ENCODE measurements at places on chromosomes 7 and 10.

- DNase-seq, result no peak
Measured at GRCh38 chr10:72932259-72933015, 22.2 kb downstream of the PLA2G12B start.

DNA sequence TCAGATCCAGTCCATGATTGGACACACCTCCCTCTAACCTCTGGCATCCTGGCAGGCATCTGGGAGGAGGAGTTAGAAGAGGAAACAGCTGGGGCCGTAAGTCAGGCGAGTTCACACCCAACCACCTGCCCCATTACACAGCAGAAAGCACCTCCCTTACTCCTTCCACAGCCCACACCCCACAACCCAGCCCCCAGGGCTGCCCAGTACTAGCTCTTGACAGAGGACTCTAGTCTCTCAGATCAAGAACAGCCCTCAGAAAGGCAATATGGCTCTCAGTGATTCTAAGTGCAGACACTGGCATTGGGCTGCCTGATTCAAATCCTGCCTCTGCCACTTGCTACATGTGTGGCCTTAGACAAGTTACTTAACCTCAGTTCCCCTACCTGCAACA is 34.1 kb downstream of the KCNMA1 start:
- peak; percentile 46 for DNase-seq

DNA sequence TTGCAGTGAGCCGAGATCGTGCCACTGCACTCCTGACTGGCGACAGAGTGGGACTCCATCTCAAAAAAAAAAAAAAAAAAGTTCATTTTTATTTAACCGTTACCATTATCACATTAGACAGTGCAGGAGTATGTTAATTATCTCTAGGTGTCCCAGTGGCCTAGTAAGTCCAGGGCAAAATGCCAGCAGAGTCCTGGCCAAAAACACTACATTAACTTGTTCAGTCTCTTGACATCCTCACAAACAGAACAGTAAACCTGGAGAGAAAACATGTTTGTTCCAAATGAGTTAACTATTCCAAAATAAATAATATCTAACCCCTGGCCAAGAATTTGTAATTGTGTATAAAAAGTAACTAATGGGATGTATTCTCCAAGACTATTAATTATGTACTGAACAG is 43.2 kb downstream of the PTPRZ1 start:
- DNase-seq, result no peak

GRCh38 chr10:451021-451471 is 238.4 kb downstream of the DIP2C start:
- DNase-seq, result no peak

DNA sequence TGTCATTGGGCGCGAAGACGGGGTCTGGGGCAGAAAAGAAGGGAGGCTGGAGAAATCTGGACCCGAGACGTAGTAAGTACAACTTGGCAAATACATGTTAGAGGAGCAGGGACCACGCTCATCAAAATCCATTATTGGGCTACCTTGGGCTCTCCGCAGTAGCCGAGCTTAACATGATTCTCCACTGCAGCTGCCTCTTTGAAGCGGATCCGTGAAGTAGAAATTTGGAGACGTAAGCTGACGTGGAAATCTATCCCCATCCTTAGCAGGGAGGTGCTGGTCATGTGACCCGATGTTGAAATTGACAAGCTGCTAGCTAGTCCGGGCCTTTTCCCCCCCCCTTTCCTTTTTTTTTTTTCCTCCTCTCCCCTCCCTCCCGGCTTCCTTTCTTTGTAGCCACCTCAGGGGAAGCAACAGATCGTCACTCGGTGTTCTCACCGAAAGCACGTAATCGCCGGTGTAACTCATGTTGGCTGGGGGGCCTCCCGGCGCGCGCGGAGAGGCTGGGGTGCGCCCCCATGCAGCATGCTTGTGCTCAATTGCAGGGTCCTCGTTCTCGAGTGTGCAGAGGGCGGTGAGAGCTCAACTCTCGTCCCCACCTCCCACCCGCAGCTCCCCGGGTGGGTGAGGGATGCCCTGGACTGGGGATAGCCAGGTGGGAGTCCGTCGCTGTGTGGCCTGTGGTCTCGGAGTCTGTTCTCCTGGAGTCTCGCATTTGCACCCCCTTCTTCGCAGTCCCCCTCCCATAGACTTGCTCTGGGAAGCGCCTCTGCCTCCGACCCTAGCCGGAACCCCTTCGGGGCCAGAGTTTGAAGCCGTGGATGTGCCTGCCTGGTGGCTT is at the start of gene HOXA11:
Gene HOXA11 (minus strand): TSS at position 220 of the 841 bp plus-strand sequence. CDS start 88 bp downstream, at position 132.
- peak; percentile 85 for DNase-seq

- DNase-seq, result no peak
Measured at GRCh38 chr10:43619368-43619767, 13.1 kb downstream of the ZNF485 start.

DNA sequence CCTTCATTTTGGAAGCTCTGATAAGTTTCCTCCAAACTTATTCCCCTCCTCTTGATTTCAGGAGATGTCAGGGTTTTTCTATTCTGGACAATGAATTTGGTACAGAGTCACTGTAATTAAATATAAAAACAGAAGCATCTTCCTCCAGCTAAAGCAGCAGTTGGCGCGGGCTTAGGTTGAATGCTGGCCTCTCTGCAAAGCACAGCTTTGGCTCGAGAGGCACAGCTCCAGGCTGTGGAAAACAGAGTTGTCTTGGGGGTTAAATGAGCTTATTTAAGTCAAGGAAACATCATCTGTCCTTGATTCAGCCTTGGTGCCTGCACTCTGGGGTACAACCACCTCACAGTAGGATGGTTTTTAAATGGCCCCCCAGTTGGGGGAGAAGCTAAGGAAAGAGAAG is 35.0 kb upstream of the PDCD4 start:
- DNase-seq, result peak; percentile 67

DNA sequence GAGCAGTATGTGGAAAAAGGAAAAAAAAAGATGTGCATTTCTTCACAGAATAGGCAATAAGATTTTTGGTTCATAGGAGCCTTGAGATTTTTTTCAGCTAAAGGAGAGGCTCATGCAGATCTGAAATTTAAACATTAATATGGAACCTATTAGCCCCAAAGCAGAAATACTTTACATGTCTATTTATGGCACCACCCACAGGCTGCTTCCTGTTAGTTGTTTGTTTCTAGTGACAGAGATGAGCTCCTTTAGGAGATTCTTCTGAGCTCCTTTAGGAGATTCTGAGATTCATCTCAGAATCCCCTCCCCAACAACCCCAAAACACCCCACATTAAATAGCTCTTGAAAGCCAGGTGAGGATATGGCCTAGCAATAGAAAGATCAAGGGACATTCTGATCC is 27.9 kb upstream of the HPS1 start:
- no peak for DNase-seq

DNA sequence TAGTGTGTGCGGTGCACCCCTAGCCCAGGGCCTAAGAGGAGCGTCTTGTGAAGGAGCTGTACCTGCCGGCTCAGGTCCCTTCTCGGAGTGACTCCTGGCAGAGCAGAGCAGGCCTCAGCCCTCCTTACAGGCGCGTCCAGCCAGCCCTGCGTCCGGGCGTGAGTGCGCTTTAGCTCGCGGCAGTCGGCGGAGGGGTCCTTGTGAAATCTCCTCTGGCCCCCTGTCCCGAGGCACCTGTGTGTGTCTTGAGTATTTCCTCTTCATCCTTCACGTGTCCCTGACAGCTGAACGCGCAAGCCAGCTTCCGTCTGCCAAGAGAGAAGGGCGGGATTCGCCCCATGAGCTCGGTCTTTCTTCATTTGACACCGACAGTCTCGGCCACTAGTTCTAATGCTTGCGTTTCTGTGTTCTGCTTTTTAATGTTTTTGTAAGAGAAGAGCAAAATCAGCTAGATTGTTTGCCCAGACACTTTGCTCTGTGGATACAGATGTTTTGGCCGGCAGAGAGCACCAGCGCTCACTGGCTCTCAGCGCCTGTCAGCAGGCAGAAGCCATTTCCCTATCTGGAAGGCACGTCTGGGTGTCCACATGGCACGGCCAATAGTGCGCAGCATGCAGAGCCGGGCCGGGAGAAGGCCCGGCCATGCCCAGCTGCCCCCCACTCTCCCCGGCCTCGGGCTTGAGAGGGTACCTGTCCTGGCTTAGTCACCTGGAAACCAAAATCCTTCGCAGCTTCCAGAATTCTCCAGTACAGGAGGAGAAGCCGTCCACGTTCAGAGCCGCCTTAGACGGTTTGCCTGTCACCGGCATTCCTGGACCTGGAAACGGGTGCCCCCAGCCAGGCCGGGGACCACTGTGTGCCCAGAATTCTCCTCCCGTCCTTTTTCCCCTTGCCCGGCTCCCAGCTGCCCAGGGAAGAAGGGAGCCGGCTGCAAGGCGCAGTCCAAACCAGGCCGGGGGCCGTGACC is 7.0 kb downstream of the GET4 start:
- no peak for DNase-seq

DNA sequence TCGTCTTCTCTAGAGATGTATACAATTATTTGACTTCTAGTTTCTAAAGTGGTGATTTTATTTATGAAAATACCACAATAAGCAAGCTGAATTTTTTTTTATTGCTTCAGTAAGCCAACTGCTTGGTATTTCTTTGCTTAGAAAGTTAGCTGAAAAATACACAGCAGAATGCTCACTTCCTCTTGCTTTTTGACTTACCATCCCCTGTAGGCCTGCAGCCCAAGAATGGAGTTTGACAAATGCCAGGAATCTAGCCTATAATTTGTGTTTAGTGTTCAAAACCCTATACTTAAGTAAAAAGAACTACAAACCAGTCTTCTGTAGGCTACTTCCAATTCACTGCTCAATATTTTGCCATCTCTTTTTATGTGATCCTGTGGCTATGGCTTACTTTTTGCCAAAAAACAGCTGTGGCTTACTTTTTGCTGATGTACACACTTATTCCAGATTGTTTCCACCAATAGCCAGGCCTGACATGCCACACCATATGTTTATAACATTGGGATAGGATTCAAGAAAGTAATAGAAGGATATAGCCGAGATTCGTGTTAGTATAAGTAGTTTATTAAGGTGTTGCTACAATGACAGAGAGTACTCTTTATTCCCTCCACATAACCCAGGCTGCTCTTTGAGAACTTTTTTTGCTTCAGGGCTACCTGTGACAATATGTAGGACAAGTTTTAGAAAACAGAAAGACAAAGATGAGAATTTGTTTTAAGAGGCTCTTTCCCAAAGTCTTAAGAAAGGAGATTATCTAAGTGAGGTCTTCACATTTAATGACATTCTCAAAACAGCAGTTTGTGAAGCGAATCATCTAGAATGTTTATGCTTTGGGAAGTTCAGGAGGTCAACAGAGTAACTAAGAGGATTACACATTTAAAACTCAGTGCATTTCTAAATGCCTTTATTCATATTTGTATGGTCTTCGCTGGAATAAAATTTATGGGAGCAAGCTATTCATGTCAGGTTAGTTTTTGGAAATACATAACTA is 263.9 kb upstream of the FZD1 start:
- DNase-seq, result peak; percentile 39

GRCh38 chr10:97771913-97772823 is at the start of gene SFRP5:
SFRP5 (minus strand) TSS chr10:97771999; CDS start chr10:97771833, 166 bp downstream.
- no peak for DNase-seq

DNA sequence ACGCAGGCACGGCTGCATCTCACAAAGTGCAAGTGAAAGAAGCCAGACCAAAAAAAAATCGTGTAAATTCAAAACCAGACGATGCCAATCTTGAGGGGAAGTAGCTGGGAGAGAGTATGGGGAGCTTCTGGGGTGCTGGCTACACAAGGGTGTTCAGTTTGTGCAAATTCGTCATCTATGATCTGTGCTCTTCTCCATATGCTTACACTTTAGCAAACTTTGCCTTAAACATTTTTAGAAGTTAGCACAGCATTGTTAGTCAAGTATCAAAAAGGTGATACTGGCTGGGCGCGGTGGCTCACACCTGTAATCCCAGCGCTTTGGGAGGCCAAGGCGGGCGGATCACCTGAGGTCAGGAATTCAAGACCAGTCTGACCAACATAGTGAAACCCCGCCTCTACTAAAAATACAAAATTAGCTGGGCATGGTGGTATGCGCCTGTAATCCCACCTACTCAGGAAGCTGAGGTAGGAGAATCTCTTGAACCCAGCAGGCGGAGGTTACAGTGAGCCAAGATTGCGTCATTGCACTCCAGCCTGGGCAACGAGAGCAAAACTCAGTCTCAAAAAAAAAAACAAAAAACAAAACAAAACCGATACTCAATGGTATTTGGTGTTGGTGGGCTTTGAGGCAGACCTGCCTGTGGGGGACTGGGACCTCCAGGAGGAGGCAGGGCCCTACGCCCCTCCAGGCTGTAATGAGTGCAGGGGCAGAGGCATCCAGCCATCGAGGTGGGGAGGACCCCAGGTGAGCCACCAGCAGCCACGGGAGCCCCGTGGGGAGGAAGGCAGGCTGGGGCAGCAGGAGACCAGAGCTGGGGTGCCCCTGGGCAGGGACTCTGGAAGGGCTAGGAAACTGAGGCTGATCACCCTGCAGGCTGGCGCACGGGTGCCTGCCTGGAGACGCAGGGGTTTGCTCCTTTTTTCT is 150.0 kb downstream of the PRKAG2 start:
- no peak for DNase-seq

GRCh38 chr10:43190775-43191174 is 52.5 kb downstream of the CSGALNACT2 start:
- DNase-seq, result no peak

DNA sequence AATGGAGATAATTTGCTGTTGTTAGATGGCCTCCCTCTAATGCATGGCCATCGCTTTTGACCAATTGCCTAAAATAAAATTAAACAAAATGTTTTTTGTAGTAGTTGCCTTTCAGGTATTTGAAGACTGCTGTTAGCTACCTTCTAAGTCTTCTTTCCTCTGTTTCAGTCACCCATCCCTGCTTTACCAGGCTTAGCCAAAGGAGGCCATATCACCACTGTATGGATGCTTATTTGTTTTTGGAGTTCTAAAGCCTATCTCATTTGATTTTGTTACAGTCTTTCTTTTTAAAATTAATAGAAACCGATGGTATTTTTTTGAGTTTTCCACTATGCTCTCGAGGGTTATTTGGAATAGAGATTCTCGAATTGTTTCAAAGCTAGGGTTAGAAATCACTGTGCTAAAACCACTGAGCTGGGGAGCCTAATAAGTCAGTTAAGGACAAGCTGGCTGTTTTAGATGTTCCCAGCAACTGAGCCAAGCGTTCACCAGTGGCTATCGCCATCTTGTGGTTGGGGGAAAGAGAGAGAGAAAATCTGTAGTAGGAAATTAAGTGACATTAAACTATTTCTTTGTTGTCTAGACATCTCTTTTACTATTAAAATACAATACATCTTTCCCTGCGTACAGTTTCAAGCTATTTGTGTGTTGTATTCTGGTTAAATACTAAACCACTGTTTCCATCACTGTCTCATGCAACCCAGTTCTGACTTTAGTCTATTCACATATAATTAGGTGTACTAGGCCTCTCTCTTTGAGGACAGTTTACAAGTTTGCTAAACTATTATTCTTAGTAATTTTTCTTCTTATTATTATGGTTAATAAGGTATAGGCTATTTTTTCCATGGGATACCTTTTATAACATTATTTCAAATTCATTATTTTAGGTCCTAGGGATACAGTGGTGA is 52.2 kb downstream of the GPR158 start:
- DNase-seq, result no peak

Data from femur (tissue), 1 donor.